Activated B cell treated with CpG ODN at 0.5 μM for 24 hours (primary cell): ENCODE measurements at places on chromosomes 4 and X. TPM values are rescaled to one million over a fixed set of nuclear protein-coding genes. Genes with fewer than 3 reads are reported as not detected.

Gene POU3F4
- total RNA-seq: not detected in 2 replicates

Gene SLC26A1
- 0.15 TPM in 1 of 2 replicates, not detected in the other for total RNA-seq

Gene CFAP47
- not detected in 2 replicates for total RNA-seq

Gene PDCL2
- total RNA-seq: not detected in 2 replicates

Gene SPANXN3
- total RNA-seq: not detected in 2 replicates

Gene SPANXA2
- not detected in 2 replicates for total RNA-seq

Gene ZDHHC15
- not detected in 2 replicates for total RNA-seq

Gene CD40LG
- total RNA-seq: not detected in 2 replicates

Gene COX7B2
- total RNA-seq: not detected in 2 replicates

Gene EFHC2
- not detected in 2 replicates for total RNA-seq

Gene YY2
- 1.5 and 2.3 TPM in 2 replicates for total RNA-seq

Gene TNIP3
- 0.15 TPM in 1 of 2 replicates, not detected in the other for total RNA-seq

Gene UGT2A1
- total RNA-seq: not detected in 2 replicates

Gene PFKFB1
- total RNA-seq: 0.71 and 0.73 TPM in 2 replicates

Gene SLC7A11
- total RNA-seq: 1.2 and 1.4 TPM in 2 replicates

Gene WNK3
- 0.40 and 0.46 TPM in 2 replicates for total RNA-seq
